IMR-90 (cell line): ENCODE measurements at places on chromosomes 1 and 21.
A peak's percentile ranks its signal among the peaks of the same experiment; 100 is the strongest.

GRCh38 chr1:59705466-59706302, 109.1 kb upstream of the HOOK1 start:
- DNase-seq: peak; percentile 93

DNA sequence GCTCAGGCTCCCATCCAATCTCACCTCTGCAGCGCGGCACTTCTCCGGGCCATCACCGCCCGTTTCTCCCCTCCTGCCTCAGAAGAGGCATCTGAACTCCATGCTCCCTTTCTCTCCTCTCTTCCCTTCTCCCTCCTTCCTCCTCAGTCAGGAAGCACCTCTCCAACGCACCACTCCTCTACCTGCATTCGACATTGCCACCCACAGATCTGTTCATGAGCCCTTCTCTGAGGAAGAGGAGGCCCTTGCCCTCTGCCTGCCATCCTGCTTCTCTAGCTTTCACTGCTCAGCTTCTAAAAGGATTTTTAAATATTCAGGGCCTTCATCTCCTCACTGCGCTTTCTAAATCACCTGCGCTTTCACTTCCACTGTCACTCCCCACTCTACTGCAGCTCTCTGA, 120.0 kb downstream of the KIAA0319L start:
- DNase-seq: no peak

- DNase-seq: no peak
These were observed 446.0 kb upstream of the LRRC7 start for GRCh38 chr1:69121723-69122122.

DNA sequence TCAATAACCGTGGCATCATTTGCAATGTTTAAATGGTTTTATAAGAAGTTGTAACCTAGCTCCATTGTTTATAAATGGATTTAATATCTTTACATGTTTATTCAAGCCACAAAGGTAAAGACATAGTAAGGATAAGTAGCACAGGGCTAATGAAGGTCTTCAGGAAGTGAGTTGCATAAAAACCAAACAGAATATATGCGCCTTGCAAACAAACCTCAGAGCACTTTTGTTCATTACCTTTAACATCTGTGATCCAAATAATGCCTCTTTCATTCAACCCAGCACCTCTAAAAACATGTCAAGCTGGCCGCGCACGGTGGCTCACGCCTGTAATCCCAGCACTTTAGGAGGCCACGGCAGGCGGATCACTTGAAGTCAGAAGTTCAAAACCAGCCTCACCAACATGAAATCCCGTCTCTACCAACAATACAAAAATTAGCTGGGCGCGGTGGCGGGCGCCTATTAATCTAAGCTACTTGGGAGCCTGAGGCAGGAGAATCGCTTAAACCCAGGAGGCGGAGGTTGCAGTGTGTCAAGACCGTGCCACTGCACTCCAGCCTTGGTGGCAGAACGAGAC, 25.3 kb downstream of the BRINP3 start:
- DNase-seq: no peak

DNA sequence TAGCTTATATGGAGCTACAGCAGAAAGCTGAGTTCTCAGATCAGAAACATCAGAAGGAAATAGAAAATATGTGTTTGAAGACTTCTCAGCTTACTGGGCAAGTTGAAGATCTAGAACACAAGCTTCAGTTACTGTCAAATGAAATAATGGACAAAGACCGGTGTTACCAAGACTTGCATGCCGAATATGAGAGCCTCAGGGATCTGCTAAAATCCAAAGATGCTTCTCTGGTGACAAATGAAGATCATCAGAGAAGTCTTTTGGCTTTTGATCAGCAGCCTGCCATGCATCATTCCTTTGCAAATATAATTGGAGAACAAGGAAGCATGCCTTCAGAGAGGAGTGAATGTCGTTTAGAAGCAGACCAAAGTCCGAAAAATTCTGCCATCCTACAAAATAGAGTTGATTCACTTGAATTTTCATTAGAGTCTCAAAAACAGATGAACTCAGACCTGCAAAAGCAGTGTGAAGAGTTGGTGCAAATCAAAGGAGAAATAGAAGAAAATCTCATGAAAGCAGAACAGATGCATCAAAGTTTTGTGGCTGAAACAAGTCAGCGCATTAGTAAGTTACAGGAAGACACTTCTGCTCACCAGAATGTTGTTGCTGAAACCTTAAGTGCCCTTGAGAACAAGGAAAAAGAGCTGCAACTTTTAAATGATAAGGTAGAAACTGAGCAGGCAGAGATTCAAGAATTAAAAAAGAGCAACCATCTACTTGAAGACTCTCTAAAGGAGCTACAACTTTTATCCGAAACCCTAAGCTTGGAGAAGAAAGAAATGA, 37.6 kb downstream of the CENPF start:
- peak; percentile 9 for DNase-seq

DNA sequence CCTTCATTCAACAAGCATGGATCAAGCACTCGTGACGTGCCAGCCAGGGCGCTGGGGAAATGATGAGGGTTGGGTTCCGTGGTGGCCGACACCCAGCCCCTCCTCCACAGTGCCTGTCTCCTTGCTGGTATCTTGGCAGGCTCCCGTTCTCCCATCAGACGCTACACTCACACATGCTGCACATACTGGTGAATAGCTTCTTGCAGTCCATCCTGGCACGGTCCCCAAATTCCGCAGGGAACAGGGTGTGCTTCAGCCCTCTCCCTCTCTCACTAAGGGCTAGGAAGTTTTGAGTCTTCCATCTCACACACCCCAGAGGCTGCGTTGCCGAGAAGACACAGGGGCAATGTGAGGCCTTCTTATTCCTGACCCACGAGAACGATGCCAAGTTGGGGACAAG, 10.1 kb upstream of the MEF2D start:
- peak; percentile 85 for DNase-seq
